Naive thymus-derived CD8-positive, alpha-beta T cell (primary cell): ENCODE measurements at places on chromosomes 1 and 21. TPM values are rescaled to one million over a fixed set of nuclear protein-coding genes. Genes with fewer than 3 reads are reported as not detected.

- H3K27ac ChIP-seq = peak overlapping the region; percentile 20
- H3K4me3 ChIP-seq = no peak overlapping the region
- H3K4me1 ChIP-seq = no peaks in the 10 kb centered on the region
Measured at GRCh38 chr1:219990782-219991510, 55.4 kb downstream of the EPRS1 start.

DNA sequence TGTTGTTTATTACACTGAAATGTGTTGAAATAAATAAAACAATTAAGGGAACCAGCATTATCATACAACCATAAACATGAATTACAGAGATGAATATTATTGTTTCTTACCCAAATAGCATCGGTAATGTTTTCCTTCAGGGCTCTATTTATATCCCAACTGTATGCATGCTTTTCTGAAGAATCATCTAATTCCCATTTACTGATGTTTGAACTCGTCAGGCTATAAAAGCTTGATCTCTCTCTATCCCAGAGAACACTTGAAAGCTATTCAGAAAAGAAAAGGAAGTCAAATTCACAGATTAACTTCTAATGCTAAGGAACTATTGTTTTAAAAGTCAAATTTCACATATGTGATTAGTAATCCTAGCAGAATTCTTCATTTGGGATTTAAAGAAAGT, 12.4 kb downstream of the NUP133 start:
- no peak overlapping the region for H3K4me3 ChIP-seq
- H3K27me3 ChIP-seq = no peaks in the 10 kb centered on the region
- H3K27ac ChIP-seq = no peak overlapping the region
- peaks cover 11% of the 10 kb centered on the region for H3K36me3 ChIP-seq

DNA sequence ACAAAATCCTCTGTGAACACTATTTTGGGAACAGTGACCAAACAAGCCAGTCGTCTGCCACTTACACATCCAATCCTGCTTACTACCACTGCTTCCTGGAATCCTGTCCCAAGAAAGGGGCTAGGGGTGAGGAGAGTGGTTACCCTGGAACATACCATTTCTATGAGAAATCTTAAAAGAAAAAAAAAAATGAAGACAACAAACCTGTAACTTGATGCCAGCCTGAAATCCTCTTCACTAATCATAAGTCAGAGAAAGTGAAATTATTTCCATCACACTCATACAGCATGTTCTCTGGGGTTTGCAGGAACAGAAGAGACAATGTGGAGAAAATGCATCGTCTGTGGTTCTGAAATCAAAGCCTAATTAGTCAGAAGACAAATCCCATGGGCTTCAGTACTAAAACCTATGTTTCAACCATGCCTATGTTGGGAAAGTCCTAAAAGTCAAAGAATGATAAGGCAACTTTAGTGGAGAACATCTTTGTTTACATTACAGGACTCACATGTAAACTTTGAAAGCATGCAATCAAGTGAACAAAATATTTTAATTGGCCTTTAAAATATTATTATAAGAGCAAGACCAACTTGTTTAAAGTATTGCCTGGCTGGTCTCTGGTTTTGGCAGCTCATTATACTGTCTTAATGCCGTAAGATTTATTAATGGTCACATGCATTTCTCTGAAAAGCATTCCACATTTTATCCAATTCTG, 220.7 kb downstream of the LTN1 start:
- peaks cover 12% of the 10 kb centered on the region for H3K36me3 ChIP-seq
- H3K4me1 ChIP-seq = no peaks in the 10 kb centered on the region
- H3K4me3 ChIP-seq = no peak overlapping the region
- no peaks in the 10 kb centered on the region for H3K27me3 ChIP-seq
- no peak overlapping the region for H3K27ac ChIP-seq

- no peak overlapping the region for H3K4me3 ChIP-seq
- H3K27ac ChIP-seq = no peak overlapping the region
- H3K4me1 ChIP-seq = peaks cover 23% of the 10 kb centered on the region
- no peak for DNase-seq
- peaks cover 7% of the 10 kb centered on the region for H3K36me3 ChIP-seq
Measured at GRCh38 chr1:173333581-173333980, 126.5 kb upstream of the TNFSF4 start.

DNA sequence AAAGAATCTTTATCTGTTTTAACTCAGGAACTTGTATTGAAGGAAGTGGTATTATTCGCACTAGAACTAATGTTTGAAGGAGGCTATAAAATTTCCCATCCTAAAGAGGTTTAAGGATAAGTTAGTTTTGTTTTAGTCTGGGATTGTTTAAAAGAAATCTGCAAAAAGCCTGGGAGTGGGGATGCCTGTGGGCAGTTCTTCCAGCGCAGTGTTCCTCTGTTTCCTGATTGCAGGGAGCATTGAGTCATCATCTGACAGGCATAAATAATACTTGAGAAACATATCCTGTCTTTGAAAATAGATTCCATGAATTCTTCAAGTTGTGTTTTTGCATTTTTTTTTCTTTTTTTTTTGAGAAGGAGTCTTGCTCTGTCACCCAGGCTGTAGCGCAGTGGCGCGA, 350.8 kb upstream of the PTBP2 start:
- peaks cover 3% of the 10 kb centered on the region for H3K27me3 ChIP-seq
- H3K27ac ChIP-seq = no peak overlapping the region
- no peaks in the 10 kb centered on the region for H3K4me1 ChIP-seq
- no peak for DNase-seq
- no peak overlapping the region for H3K4me3 ChIP-seq

DNA sequence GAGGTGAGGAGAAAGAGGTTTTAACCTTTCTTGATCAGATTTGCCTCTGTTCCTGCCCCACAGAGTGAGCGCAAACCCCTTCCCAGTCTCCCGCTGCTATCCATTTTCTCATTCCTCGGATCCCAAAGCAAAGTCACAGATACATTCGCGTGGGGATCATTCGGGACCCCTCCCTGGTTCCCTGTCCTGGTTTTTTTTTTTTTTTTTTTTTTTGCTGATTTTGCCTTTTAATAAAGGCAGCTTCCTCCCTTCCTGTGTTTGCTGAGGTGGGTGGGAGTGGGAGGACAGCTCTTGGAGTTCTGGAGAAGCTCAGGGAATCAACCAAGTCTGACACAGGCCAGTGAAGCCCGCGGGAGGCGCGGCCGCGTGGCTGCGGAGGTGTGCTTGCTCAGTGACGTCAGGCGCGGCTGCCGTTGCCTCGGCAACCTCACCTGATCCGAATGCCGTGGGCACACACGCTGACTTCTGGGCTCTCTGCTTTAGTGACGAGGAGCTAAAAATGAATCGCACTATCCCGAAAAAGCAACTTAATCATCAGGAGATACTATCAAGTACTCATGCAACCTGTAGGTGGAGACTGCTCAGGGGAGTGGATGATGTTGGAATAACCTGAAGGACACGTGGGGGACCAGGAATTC, 106.4 kb downstream of the TBX19 start:
- peaks cover 12% of the 10 kb centered on the region for H3K27me3 ChIP-seq
- DNase-seq = peak; percentile 54
- H3K36me3 ChIP-seq = no peaks in the 10 kb centered on the region

- no peak for DNase-seq
- no peak overlapping the region for H3K4me3 ChIP-seq
- H3K27me3 ChIP-seq = peaks cover 3% of the 10 kb centered on the region
- no peaks in the 10 kb centered on the region for H3K36me3 ChIP-seq
- no peak overlapping the region for H3K27ac ChIP-seq
- peaks cover 9% of the 10 kb centered on the region for H3K4me1 ChIP-seq
Measured at GRCh38 chr1:114000406-114000805, 21.1 kb downstream of the OLFML3 start.

Gene TDRD5
- polyA plus RNA-seq = not detected

Gene LCE1D
- polyA plus RNA-seq = not detected
